ENCODE measurements at places on chromosomes 12 and 14.
A peak's percentile ranks its signal among the peaks of the same experiment; 100 is the strongest.

- peak; percentile 61 for DNase-seq
Measured at GRCh38 chr12:70823182-70823976, 97.2 kb downstream of the PTPRR start.

GRCh38 chr14:100804558-100805309 lies 21.2 kb upstream of the MEG3 start:
- DNase-seq, result peak; percentile 11

DNA sequence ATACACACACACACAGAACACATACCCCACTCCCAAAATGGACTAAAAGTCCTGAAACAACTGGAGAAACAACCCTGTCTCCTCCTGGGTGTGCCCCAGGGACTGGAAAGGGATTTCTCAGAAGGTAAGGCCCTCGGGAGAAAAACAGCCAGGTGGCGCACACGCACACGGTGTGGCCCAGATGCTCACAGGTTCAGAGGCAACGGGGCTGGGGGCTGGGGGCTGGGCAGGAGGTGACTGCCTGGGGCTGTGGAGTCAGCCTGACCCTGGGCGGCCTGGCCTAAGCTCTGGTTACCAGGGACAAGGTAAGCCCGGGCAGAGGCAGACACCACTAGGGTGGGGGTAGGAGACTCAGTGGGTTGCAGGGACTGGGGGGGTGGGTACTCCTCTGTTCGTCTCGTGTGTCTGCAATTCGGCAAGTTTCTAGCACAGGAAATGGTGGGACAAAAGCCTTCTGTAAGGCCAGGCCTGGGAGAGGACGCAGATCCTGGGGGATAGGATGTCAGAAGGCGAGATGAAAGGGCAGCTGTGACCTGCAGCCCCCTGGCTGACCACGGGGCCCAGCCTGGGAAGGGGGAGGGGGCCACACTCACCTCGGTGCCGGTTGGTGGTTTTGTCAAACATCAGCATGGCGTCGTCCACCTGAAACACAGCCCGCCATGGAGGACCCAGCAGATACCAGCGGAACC lies 10.4 kb downstream of the MSI1 start:
- DNase-seq, result no peak

DNA sequence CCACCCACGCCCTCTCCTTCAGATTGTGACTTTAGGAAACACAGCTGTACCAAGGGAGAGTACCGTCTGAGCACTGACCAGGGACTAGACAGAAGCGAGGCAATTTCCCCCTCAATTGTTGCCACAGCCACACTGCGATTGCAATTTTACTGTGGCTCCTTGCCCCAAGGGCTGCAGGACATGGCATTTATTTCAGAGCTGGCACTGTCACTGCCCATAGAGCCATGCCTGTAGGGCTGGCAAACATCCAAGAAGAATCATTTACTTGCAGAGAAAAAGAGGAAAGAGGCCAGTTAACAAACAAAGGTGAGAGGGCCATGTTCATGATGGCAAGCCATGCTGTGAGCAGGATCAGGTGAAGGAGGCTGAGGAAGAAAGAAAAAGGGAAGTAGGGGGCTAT lies 129.6 kb downstream of the EMP1 start:
- DNase-seq, result no peak

- no peak for DNase-seq
Measured at GRCh38 chr12:1382826-1383225, 211.6 kb downstream of the FBXL14 start.

DNA sequence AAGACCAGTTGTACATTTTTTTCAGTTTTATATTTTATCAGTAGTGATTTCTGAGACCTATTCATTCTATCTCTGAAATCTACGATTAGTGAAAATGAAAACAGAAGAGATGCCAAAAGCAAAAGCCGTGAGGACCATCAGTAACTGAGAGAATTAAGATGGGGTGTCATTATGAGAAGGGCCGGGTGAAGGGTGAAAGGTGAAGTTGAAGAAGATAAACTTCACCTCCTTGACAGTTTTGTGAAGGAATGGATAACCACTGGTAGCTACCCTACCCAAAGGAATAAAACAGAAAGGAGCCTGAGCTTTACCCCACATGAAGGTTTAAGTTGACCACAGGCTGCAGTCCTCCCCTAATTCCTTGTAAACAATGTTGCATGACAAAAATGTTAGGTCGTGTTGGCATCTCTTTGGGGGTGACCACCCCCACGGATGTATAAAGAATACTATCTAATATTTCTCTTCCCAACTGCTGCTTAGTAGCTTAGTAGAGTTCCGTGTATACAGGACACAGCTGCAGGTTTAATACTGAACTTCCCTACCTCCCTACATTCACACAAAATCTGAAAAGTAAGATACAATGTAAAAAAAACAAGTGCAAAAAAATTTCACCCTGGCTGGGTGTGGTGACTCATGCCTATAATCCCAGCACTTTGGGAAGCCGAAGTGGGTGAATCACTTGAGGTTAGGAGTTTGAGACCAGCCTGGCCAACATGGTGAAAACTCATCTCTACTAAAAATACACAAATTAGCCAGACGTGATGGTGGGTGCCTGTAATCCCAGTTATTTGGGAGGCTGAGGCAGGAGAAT lies 23.9 kb downstream of the GPR19 start:
- DNase-seq, result no peak

GRCh38 chr12:125193376-125194152 lies 128.3 kb downstream of the AACS start:
- DNase-seq, result no peak

- DNase-seq, result no peak
Measured at GRCh38 chr12:101794574-101794973, 36.2 kb downstream of the GNPTAB start.
